Type B pancreatic cell (in vitro differentiated cells): ENCODE measurements at places on chromosomes 3 and 15. TPM values are rescaled to one million over a fixed set of nuclear protein-coding genes. Genes with fewer than 3 reads are reported as not detected.

DNA sequence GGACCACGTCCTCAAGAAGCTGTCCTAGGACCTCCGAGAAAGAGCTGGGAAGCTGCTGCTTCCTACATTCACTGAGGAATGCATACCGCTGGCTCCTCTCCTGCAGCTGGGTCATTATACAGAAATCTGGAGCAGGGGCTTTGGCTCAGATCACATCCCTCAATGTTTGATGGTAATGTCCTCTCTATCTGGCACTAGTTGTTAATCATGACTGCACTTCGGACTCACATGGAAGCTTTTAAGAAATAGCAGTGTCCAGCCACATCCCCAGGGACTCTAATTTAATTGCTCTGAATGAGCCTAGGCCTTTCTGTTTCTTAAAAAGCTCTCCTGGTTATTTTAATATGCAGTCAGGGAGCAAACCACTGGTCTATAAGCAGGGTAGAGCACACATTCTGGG lies 25.7 kb upstream of the MYRIP start:
- H3K27me3 ChIP-seq = peaks cover 37% of the 10 kb centered on the region
- DNase-seq = no peak
- H3K27ac ChIP-seq = no peak overlapping the region
- H3K4me1 ChIP-seq = no peaks in the 10 kb centered on the region
- no peaks in the 10 kb centered on the region for H3K36me3 ChIP-seq

The AGBL1 gene
- total RNA-seq = 0.07 TPM in 1 of 2 replicates, not detected in the other

DNA sequence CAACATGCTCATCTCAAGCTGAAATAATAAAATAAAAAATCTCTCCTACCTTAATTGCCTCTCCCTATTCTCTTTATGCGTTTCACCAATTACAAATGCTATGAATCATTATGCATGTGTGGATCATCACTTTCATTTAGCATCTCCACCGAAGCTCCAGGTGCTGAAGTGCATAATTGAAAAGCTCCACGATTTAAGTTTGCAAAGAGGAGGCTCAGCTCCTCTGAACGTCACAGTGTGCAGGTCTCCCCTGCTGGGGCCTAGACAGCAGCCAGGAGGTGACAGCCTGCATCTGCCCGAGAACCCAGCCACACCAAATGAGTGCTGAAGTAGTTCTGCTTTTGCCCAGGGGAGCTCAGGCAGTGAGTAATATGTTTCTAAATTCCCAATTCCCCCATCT lies 60.5 kb upstream of the GLCE start:
- peaks cover 29% of the 10 kb centered on the region for H3K4me1 ChIP-seq
- H3K27me3 ChIP-seq = no peaks in the 10 kb centered on the region
- H3K27ac ChIP-seq = no peak overlapping the region
- no peaks in the 10 kb centered on the region for H3K36me3 ChIP-seq
- H3K4me3 ChIP-seq = no peak overlapping the region

- no peak overlapping the region for H3K27ac ChIP-seq
- peaks cover 3% of the 10 kb centered on the region for H3K4me1 ChIP-seq
- peaks cover 43% of the 10 kb centered on the region for H3K27me3 ChIP-seq
- DNase-seq = no peak
These were observed 20.1 kb downstream of the PRR23A start for GRCh38 chr3:138985932-138986331.

The LRRK1 gene
- total RNA-seq = 2.0 and 4.1 TPM in 2 replicates
